ENCODE measurements at places on chromosomes 1 and 21.

DNA sequence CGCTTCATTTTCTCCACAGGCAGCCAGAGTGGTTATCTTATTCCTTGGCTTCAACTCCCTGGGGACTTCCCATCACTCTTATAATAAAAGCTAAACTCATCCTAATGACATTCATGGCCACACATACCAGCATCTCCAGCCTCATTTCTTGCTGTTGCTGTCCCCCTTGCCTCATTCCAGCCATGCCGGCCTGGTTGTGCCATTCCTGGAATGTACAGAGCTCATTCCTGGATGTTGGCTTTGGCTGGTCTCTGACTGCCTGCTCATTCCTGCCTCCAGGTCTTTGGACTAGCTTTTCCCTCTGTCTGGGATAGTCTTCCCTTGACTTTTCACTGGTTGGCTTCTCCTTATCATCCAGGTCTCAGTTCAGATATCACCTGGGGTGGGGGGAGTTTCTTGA is 2.4 kb upstream of the PEF1 start:
- no peak for DNase-seq

DNA sequence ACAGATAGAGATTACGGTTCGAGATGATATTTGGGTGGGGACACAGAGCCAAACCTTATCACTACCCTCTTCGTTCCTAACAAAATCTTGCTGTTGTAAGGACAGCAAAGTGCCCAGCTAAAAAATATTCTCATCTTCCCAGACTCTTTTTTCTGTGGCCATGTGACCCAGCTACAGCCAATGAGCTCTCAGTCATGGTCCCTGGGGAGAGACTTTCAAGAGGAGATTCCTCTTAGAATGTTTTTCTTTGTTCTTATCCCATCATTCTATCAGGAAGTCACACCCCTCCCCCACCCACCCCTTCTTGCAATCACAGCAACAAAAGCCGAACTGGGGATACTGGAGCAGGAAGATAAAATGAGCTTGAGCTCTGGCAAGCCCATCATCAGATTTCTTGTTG is 247.1 kb downstream of the CHRM3 start:
- no peak for DNase-seq

DNA sequence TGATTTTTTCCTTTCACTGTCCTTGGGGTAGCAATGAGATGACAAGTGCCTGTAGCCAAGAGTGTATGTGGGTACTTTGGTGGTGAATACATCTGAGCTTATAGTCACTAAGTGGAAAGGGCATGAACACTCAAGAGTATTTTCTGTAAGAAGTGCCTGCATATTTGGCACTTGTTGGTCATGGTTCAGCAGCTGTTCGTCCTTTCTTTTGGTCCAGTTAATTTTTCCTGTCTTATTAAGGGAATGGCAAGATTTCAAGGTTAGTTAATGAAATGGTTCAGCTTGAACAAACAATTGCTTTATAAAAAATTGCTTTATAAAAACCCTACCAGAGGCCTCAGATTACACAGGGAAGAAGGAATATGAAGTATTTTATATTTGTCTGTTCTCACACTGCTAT is 48.6 kb upstream of the GPR52 start:
- DNase-seq = no peak

GRCh38 chr1:92951141-92951582 is 10.1 kb downstream of the DIPK1A start:
- no peak for DNase-seq

DNA sequence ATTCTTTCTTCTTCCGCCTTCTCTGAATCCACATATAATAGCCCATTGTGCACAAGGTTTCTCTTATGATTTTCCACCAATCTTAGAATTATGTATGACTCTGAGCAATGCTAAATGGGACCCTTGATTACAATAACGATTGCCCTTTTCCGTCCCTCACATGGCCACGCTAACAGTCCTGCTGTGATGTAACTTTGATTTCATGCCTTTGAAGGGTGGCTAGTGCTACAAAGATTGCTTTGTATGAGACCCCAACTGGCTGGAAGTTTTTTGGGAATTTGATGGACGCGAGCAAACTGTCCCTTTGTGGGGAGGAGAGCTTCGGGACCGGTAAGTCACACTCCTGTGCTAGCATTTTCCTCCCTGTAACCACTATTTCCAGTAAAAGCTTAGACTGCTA is 45.3 kb downstream of the PGM1 start:
- no peak for DNase-seq

- no peak for DNase-seq
These were observed 7.2 kb downstream of the MKNK1 start for GRCh38 chr1:46596846-46597245.
